Inflammatory macrophage treated with lipopolysaccharide for 1 hour (primary cell): ENCODE measurements at places on chromosomes 6 and 20.

- DNase-seq = no peak
Observed at GRCh38 chr6:11025921-11026635, 18.0 kb downstream of the ELOVL2 start.

DNA sequence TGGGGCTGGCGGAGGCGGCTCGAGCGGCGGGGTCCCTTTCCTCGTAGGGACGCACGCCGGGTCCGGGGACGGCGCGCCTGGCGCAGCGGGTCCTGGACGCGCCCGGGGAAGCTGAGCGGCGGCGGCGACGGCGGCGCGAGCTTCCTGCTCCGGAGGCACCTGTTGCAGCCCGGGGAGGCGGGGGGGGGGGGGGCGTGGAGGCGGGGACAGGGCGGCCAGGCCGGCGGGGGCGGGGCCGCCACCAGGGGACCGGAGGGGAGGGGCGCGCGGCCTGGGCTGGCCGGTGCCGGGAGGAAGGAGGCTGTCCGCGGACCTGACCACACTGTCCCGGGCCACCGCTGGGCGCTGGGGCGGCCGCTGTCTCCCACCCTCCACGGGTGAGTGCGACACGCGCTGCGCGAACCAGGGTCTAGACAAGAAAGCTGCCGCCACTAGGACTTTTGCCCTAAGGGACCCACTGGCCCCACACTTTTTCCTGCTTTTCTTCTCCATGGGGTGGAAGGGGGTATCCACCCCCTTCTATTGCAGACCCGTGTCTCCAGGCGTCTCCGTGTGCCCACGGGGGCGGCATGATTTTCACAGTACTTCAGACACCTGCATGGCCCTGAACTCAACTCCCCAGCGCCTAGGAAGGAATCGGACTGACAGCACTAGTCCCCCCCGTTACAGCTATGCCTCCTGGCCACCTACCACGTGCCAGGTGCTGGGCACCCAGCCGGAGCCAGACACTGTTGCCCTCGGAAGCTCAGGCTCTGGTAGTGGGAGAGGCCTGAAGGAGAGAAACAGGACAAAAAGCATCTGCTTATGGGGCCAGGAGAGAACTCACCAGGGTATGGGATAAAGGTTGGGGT is at the start of gene NFATC2:
Gene NFATC2 (minus strand): TSS at position 149 of the 851 bp plus-strand sequence. CDS start 220 bp downstream, outside the sequence.
- no peak for DNase-seq

DNA sequence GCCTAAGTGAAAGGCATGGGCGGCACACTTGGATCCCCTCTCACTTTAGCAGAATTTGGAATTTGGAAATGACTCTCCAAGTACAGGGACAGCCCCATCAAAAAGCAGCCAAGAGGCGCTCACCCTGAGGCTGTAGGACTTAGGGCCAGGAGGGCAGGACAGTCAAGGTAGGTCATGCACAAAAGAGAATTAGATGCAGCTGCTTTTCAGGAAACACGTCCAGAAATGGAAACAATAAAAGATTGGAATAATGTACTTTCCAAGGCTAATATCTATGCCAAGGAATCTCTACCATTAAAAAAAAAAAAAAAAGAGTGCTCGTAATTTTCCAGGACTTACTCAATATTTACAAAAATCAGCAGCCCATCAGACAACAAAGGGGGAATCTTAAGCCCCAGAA is 19.9 kb downstream of the PREP start:
- no peak for DNase-seq

- DNase-seq = peak; percentile 20
Observed at GRCh38 chr20:62710886-62711702, 2.5 kb downstream of the NTSR1 start.

GRCh38 chr20:38612751-38613515 is 11.3 kb downstream of the ARHGAP40 start:
- DNase-seq = no peak

- no peak for DNase-seq
Observed at GRCh38 chr6:88616380-88616779, 347.0 kb downstream of the RNGTT start.

GRCh38 chr6:150590446-150590845 is 9.2 kb upstream of the PLEKHG1 start:
- no peak for DNase-seq

DNA sequence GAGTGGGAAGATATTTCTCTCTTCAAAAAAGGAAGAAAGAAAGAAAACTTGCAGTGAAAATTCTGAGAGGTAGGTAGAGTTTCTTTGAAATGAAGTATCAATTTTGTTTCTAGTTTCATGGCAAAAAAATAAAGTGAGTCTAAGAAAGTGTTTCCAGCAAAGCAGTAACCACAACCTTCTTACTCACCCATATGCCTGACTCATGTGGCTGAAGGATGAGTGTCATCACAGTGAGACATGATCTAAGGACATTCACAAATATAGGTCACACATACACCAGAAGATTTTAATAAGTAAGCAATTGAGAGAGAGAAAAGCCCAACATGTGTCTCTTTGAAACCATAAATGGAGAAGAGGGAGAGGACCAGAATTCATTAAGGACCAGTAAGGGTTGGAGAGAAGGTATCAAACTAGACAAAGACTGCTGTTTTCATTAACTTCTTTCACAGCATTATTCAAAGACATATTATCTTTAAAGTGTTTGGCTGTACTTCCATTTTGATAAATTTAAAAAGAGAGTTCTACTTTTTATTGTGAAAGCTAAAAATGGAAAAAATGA is 169.5 kb downstream of the FRK start:
- DNase-seq = peak; percentile 3

DNA sequence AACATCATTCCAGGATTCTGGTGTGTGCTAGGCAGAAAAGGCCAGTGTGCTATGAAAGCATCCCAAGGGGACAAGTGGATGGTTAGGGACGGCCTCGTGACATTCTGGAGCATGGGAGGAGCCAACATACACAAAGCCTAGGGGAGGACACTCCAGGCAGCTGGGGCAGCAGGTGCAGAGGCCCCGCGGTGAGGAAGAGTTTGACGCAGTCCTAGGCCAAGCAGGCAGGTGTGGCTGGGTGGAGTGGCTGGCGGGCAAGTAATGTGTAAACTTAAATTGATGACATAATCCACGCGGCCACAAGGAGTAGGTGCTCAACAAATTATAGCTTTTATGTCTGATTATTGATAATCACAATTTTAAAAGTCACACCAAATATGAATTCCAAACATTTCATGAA is 93.6 kb downstream of the TMEM242 start:
- DNase-seq = no peak

- no peak for DNase-seq
Observed at GRCh38 chr6:170152989-170153388, 137.9 kb downstream of the DLL1 start.
